Left kidney (tissue), 8 donors: ENCODE measurements at places on chromosomes 6 and 20. TPM values are rescaled to one million over a fixed set of nuclear protein-coding genes. Genes with fewer than 3 reads are reported as not detected.

- no peak for DNase-seq
Measured at GRCh38 chr20:37246736-37247135, 14.9 kb downstream of the GHRH start.

GRCh38 chr20:38877483-38877882 is 48.7 kb upstream of the FAM83D start:
- DNase-seq, result no peak

GRCh38 chr6:7108964-7109836 is 1.4 kb downstream of the RREB1 start:
- DNase-seq, result peak; percentile 66

GRCh38 chr20:61219021-61219431 is 33.0 kb upstream of the CDH4 start:
- no peak for DNase-seq

- no peak for DNase-seq
Measured at GRCh38 chr20:34928411-34928810, 27.2 kb downstream of the GSS start.

GRCh38 chr20:16043931-16044330 is 529.3 kb downstream of the KIF16B start:
- no peak for DNase-seq

GRCh38 chr6:10101551-10102252 is 313.2 kb downstream of the TFAP2A start:
- no peak for DNase-seq

DNA sequence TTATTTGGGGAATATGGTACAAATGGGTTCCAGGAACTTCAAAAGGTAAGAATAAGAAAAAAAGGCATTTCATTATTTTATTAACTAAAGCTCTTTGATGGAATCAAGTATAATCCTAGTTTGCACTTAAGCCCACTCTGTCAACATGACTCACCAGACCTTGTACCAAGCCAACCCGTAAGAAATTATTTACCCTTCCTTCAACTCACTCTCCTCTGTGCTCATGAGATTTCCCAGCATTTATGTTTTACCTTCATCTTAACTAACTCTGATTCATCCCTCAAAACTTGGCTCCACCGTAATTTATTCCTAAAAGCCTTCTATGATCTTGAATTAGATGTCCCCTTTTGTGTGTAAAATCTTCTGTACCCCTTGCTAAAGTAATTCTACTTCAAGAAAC is 308.7 kb downstream of the PKHD1 start:
- DNase-seq, result no peak

DNA sequence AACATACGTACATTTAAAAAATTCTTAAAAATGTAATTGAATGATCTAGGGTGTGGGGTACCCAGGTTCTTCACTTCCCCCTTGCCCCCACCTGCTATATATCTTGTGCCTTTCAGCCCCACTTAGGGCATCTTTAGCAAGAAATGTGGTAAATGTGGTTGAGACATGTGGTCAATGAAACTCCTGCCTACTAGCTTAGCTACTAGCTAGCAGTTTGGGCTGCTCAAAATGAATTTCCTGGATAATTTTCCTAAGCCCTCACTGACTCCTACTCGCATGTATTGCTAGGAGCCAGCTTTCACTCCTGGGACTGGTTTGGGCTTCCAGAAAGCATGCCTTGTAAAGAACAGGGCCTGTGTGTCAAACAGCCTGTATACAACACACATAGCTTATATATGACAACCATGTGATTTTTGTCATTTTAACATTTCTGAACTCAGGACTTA is 257.3 kb downstream of the ATXN1 start:
- no peak for DNase-seq

GRCh38 chr6:143005816-143006215 is 54.9 kb upstream of the AIG1 start:
- no peak for DNase-seq

DNA sequence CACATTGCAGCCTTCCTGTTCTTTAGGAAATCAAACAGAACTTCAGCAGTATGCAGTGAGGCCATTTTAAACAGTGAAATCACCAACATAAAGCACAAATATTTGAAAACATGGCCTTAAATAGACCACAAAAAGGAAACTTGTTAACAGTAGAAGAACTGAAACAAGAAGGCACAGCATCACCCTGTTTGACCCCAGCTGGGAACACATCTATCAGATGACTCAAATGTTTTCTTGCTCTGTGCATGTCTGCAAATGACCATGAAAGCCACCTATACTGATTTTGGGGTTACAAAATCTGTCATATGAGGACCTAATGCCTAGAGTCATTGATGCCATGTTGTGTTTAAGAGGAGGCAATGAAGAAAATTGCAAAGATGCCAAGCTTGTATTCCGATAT is 123.8 kb upstream of the ADGRF1 start:
- no peak for DNase-seq

DNA sequence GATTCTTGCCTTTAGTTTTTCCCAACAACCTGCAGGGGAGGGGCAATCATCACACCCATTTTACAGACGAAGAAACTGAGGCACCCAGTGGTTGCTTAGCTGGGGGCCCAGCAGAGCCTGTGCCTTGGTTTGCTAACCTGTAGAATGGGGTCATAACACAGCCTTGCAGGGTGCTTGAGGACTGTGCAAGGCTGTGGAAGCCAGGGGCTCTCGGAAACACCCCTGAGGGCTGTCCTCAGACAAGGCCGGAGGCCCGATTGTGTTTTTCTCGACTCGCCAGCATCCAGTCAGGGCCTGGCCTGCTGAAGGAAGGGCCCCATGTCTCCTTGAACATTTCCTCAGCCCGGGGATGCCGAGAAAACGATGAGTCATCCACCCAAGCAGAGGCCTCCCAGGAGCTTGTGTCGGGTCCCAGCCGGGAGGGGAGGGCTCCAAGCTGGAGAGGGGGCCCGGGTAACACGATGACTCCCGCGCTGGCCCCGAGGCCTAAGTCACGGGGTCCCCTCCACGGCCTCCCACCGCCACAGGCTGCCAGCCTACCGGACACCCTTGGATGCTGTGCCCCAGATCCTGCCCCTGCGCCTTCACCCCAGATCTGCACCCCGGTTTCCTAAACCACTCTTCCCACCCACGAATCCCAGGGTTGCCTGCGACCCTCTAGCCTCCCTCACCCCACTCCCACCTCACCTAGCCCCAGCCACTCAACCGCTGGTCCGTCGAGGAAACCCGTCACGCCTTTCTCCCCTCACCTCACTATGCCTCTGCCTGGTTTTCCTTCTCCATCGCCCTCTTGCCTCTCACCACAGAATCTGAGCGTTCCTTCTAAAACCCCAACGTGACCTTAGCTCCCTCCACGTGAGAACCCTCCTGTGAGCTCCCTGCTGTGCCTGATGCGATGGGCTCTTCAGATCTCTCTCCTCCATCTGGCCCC is 10.6 kb downstream of the NOL4L start:
- DNase-seq, result no peak

TNNC2 gene
- 0.47 TPM for polyA plus RNA-seq

BPIFA1 gene
- polyA plus RNA-seq, result not detected

MTG2 gene
- polyA plus RNA-seq, result 38.3 TPM

PCK1 gene
- 17.2 TPM for polyA plus RNA-seq

MYCT1 gene
- 17.2 TPM for polyA plus RNA-seq
